ENCODE measurements at places on chromosomes 2 and 18.

- no peak for DNase-seq
Measured at GRCh38 chr2:99140860-99141109, 722 bp upstream of the C2orf15 start.

- no peak for DNase-seq
Measured at GRCh38 chr2:228131833-228132232, 49.7 kb downstream of the SPHKAP start.

- no peak for DNase-seq
Measured at GRCh38 chr2:160963957-160964356, 196.3 kb upstream of the TANK start.

DNA sequence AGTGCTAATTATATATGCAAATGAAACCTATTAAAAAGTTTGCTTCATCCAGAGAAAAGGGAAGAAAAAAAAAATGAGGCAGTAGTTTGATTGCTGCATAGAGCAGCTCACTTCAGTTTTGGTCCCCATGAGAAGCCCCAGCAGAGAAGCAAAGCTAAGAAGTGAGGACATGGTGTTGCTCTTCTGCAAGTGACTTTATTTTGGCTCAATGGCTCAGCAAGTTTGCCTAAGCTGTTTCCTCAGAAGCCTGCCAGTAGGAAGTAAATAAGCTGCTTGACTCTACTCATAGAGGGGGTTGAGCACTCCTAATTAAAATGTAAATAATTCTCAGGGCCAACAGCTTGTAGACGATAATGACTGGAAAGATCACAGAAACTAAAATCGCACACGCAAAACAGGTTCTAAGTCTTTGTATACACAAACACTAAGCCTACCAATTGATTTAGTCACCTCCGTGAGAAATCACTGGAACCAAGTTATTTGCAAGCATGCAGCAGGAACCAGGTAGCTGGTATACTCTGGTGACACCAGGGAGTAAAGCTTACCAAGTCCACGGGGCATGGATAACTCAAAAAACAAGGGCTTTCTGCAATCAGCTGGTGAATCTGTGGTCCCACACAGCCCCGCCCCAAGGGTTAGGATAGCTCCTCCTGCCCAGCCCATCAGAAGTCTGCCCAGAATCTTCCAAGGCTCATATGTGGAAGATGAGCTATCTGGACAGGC, 39.7 kb upstream of the NABP1 start:
- DNase-seq, result no peak

GRCh38 chr2:171810422-171811244, 83.4 kb downstream of the SLC25A12 start:
- no peak for DNase-seq

- no peak for DNase-seq
Measured at GRCh38 chr2:2570871-2571270, 239.8 kb upstream of the MYT1L start.

GRCh38 chr2:223055836-223056235, 3.8 kb downstream of the KCNE4 start:
- no peak for DNase-seq

Measured in HEK293T (cell line).